Cortex of kidney (tissue), 1 donor: ENCODE measurements at places on chromosomes 16 and 17.

DNA sequence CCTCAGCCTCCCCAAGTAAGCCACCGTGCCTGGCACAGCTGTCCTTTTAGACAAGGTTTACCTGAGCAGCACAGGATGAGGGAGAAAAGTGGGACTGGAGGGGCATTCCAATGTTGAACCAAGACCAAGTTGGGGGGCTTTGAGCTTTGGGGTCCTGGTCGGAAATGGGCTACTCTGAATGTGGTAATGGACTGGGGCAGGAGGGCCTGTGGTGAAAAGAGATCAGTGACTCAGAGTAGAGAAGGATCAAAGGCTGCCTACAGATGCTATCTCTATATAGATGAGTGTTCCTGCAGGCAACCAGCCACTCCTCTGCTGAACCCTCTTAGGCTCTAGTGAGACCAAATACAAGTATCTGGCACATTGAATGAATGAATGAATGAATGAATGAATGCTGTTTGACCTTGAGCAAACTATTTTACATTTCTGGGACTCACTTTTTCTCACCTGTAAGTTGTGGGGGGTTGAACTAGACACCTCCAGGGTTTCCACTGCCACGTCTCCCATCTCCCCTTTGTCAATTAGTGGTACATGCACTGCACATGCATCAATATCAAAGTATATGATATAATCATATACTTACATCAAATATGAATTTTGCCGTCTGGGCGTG lies 26.3 kb upstream of the ETV4 start:
- DNase-seq = no peak

GRCh38 chr16:87541147-87541871 lies 48.5 kb upstream of the ZCCHC14 start:
- DNase-seq = no peak

- no peak for DNase-seq
Observed at GRCh38 chr17:17295141-17295540, 8.0 kb upstream of the NT5M start.

DNA sequence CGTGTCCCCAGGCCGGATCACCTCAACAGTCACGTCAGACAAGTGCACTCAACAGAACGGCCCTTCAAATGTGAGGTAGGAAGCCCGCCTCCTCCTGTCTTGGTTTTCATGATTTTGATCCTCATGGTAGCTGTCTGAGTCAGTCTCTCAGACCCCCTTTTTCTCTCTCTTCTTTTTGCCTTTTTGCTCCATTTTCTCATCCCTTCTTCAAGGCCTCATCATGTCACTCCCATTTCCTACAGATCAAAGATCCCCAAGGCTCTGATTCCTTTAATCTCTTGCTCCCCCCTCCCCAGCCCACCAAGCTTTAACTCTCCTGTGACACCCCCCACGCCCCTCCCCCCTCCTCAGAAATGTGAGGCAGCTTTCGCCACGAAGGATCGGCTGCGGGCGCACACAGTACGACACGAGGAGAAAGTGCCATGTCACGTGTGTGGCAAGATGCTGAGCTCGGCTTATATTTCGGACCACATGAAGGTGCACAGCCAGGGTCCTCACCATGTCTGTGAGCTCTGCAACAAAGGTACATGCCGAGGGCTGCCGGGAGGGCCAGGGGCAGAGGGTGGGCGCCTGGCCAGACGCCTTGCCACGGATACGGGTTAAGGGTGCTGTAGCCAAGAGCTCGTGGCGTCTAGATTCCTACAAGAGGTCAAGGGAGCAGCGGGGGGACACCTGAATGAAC lies 2.0 kb downstream of the MAZ start:
- DNase-seq = no peak

DNA sequence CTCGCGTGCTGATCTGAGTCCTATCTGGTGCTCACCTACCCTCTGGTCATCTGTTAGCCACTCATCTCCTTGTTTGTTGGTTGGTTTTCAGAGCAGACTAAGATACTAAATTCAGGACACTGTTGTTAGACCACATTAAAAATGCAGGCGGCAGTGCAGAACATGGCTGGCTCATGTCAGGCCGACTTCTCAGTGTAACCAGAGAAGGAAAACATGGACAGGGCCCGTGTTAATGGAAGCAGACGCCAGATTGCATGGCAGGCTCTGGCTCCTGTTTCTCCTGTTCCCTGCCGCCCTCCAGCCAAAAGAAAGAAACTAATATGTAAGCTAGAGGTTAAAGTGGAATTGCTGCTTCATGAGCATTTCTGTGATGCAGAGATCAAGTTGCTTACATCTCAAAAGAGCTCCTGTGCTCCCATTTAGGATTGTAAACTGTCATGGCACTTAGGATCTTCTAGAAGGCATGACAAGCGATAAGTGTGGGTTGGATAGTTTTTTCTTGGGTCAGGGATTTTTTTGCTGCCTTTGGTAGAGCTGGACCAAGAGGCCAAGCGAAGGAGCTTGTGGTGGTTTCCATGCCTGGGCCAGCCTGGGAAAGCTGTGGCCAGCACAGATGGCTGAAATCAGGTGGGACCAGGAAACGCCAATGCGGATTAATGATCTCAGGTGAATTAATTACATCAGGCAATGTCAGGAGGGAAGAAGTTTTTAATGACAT lies 56.1 kb downstream of the YPEL2 start:
- no peak for DNase-seq

DNA sequence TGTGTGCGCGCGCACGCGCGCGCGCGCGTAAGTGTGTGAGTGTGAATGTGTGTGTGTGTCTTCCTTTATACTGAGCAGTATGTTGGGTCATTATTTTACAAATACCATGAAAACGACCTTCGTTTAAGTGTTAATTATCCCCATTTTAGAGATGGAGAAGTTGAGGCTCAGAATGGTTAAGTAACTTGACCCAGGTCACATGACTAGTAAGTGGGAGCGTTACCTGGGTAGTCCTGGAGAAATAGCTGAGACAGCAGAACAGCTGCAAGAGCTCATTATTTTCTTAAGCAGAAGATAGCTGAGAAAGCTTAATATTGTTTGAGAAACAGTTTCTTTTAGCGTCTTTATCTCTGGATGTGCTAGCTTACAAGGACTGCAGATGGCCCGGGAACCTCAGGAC lies 78.8 kb downstream of the IRX3 start:
- DNase-seq = no peak

DNA sequence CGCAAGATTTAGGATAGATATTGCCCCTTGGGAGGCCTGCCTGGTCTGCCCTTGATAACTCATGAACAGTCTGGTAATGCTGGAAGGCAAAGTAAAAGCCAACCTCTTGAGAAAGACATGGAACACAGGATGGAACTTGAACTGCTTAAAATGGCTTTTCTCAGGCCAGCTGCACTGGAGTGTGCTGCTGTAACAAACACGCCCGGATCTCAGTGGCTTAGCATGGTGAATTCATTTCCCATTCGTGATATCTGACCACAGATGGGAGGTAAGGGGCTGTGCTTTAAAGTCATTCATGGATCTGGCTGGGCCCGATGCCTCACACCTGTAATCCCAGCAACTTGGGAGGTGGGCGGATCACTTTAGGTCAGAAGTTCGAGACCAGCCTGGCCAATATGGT lies 113.2 kb downstream of the WWOX start:
- no peak for DNase-seq

- DNase-seq = no peak
Observed at GRCh38 chr17:1920948-1921351, 91.1 kb downstream of the RPA1 start.

DNA sequence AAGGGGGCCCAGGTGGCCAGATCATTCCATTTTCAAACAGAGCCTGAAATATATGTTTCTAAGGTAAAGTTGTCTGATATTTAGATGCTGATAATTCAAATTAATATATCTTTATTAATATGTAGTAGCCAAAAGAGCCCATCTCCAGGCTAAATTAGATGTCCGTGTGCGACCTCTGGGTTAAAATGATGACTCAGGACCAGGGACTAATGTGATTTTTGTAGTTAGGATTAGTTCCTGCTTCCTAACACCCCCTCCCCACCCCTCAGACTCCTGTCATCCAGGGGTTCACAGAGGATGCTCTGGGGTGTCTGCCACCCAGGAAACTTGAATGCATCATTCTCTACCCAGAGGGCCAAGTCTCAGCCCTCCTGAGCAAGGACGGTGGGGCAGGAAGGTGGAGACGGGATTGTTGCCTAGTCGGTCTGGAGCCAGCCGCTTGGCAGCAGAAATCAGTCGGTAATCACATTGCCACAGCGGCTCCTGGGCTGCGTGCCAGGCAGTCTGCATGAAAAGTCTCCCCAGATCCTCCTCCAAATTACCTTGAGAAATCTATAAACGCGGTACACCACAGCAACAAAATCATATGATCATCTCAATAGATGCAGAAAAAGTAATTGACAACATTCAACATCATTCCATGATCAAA lies 29.8 kb downstream of the CNGB1 start:
- DNase-seq = no peak

DNA sequence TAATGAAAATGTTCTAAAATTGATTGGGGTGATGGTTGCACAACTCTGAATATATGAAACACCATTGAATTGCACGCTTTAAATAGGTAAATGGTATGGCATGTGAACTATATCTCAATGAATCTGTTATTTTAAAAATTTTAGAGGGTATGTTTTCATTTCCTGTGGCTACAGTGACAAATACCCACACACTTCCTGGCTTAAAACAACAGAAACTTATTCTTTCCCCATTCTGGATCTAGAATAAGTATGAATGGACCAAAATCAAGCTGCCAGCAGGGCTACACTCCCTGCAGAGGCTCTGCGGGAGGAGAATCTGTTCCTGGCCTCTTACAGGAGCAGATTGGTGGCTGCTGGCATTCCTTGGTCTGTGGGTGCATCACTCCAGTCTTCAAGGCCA lies 11.3 kb upstream of the PECAM1 start:
- no peak for DNase-seq

DNA sequence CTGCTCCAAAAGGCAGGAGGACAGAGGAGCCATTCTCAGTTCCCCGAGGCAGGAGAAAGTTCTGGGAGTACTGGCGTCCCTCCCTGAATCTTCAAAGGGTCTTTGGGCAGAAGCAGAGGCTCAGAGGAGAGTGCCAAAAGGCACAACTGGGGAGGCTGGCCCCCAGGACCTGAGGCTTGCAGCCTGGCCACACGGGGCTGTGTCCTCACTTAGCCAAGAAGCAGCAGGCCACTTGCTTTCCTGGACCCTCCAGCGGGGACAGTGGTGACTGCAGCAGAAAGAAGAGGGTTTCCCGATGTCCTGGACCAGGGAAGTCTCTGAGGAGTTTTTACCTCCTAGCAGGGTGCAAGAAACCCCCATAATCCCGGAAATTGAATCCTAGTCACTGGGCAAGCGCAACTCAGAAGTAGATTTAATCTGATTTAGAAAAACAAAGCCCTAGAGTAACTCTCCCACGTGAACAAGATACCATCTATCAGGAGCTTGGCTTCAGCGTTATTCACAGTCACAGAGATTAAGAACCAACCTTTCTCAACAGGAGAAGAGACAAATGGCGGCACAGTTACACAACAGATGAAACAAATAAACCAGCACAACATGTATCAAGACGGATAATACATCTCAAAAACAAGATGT lies 25.5 kb upstream of the BCO1 start:
- no peak for DNase-seq

GRCh38 chr16:2278956-2279800 lies 11.3 kb upstream of the RNPS1 start:
- no peak for DNase-seq

GRCh38 chr17:36117505-36118382 lies 14.1 kb downstream of the CCL4 start:
- no peak for DNase-seq

DNA sequence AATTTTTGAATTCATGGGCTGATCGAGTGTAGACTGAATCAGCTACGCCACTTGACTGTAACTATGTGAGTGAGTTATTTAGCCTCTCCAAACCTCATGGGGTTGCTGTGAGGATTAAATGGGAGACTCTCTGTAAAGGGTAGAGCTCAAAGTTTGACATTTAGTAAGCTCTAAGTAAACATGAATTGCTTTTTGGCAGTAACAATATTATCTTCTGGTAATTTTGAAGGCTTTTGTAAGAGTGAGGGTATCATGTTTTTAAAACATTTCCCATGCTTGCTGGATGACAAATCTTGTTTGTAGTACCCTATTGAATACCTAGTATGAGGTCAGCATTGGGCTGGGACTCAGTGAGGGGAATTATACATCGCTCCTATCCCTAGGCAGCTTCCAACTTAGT lies 35.3 kb downstream of the MRTFB start:
- DNase-seq = no peak

- DNase-seq = no peak
Observed at GRCh38 chr17:77326076-77326591, 185.4 kb downstream of the SEC14L1 start.

- no peak for DNase-seq
Observed at GRCh38 chr17:57543230-57543629, 201.9 kb downstream of the CCDC182 start.

DNA sequence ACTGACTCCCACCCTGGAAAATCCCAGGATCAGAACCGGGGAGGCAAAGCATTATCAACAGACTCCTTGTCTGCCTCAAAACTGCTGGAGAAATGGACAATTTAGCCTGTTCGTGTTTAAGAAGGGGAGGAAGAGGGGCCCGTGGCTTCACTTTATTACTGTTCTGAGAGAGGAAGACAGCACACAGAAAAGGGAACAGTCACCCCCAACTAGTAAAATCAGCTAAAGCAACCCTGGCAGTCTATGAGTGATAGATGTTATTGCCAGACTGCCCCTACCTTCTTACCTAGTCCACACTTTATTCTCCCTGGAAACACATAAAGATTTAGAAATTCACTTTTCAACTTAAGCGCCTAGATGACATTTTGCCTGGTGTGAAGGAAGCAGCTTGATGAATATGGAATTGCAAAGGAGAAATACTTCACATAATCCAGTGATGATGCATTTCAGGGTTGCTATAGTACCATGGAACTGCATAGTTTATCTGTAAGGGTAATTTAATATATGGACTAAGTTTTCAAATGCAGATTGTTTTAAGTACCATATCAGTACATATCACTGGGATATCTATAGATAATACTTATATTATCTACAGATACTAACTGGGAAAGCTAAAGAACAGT lies 36.9 kb upstream of the TRAP1 start:
- DNase-seq = no peak

- DNase-seq = no peak
Observed at GRCh38 chr16:12096828-12097522, 120.4 kb downstream of the SNX29 start.

DNA sequence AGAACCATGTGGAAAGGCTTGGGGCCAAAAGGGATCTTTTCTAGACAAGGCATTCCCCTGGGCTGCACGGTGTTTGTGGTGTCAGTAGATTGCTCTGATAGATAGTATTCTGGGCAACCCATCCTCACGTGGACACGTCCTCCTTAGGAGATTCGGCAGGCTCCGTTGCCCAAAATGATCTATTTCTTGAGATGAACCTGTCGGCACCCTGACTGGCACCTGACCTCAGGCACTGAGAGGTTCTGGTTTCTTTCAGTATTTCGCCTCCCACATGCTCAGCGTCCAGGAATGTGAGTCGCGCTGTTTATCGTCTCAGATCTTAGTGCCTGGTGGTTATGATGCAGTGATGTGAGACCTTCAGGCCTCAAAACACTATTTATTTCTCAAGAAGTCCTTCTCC lies 89.7 kb downstream of the MARCHF10 start:
- DNase-seq = no peak

GRCh38 chr16:49681217-49681883 lies 174.6 kb downstream of the ZNF423 start:
- DNase-seq = no peak

- DNase-seq = no peak
Observed at GRCh38 chr16:84449156-84450140, 55.0 kb downstream of the MEAK7 start.
